Esophagus muscularis mucosa (tissue), 4 donors: ENCODE measurements at places on chromosomes 3 and 15. TPM values are rescaled to one million over a fixed set of nuclear protein-coding genes. Genes with fewer than 3 reads are reported as not detected.

- no peak for DNase-seq
These were observed 84.0 kb downstream of the CGNL1 start for GRCh38 chr15:57460208-57460816.

The LMAN1L gene
- total RNA-seq: not detected

The ZNF660 gene
- 2.7 TPM for total RNA-seq

GRCh38 chr3:60598671-60599070 lies 652.6 kb downstream of the FHIT start:
- DNase-seq: no peak

The SAXO2 gene
- not detected for total RNA-seq

- no peak for DNase-seq
These were observed 19.2 kb downstream of the LYSMD2 start for GRCh38 chr15:51718219-51718618.

GRCh38 chr3:183911763-183912506 lies 27.3 kb upstream of the PARL start:
- DNase-seq: no peak

DNA sequence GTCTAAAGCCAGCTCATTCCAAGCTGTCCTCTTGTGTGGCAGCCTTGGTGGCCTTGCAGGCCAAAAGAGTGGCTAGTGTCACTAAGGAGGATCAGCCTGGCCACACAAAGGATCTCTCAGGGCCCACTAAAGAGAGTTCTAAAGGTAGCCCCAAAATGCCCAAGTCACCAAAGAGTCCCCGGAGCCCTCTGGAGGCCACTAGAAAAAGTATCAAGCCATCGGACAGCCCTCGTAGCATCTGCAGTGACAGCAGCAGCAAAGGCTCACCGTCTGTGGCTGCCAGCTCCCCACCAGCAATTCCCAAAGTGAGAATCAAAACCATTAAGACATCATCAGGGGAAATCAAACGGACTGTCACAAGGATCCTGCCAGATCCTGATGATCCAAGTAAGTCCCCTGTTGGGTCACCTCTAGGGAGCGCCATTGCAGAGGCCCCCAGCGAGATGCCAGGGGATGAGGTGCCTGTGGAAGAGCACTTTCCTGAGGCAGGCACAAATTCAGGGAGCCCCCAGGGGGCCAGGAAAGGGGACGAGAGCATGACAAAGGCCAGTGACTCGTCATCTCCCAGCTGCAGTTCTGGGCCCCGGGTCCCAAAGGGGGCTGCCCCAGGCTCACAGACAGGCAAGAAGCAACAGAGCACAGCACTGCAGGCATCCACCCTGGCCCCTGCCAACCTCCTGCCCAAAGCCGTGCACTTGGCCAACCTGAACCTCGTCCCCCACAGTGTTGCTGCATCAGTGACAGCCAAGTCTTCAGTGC lies 33.5 kb upstream of the ALPK3 start:
- no peak for DNase-seq

GRCh38 chr3:182782149-182782548 lies 11.2 kb upstream of the ATP11B start:
- DNase-seq: no peak

- no peak for DNase-seq
These were observed 33.5 kb downstream of the SLCO2A1 start for GRCh38 chr3:133996251-133996661.

The CAPN3 gene
- 7.5 TPM for total RNA-seq

- DNase-seq: no peak
These were observed 103.4 kb downstream of the CHST2 start for GRCh38 chr3:143222981-143223380.

DNA sequence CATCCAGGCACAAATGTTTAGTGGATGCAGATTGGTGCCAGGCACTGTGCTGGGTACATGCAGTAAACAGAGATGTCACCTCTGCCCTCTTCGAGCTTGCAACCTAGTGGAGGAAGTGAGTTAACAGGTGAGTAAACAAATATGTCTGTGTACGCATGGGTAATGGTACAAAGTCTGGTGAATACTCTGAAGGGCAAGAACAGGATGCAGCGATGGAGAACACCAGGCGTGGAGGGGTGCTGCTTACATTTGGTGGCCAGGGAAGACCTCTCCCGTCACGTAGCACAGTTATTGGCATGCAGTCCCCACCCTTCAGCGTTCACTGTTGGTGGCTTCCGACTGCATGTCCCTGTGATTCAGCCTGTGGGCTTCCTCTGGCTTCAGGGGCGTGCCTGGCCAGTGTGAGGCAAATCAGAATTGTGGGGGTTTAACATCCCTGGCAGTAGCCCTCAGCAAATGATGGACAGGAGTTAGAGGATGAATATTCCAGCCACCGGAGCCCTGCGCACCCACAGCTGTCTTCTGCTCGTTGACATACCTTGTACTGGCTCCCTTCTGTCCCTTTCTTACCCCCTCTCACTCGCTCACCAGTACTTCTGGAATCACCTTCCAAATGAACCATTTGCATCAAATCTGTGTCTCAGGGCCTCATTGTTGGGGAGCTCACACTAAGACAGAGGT lies 9.1 kb upstream of the HDAC11 start:
- no peak for DNase-seq

The NEK10 gene
- total RNA-seq: 2.5 TPM

GRCh38 chr3:119652306-119653033 lies 7.9 kb downstream of the POPDC2 start:
- no peak for DNase-seq

GRCh38 chr15:35746121-35746520 lies 200.2 kb upstream of the DPH6 start:
- no peak for DNase-seq

The TMEM40 gene
- total RNA-seq: not detected

DNA sequence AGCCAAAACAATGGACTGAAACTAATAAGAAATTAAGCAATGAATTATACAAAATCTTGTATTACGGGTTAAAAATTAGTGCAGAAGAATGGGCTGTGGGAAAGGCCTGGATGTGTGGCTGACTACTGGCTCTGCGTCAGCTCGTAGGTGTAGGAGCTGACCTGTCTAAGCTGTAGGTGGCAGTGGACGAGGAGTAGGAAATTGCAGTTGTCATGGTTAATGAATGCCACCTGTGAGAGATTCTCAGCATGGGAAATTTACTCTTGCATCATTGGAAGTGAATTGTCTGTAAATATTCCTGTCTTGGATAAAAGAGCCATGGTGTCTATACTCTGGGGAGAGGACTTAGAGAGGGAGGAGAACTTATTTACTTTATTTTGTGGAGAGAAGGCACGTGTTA lies 23.4 kb downstream of the CHRNA7 start:
- no peak for DNase-seq

The PLS1 gene
- 1.2 TPM for total RNA-seq

DNA sequence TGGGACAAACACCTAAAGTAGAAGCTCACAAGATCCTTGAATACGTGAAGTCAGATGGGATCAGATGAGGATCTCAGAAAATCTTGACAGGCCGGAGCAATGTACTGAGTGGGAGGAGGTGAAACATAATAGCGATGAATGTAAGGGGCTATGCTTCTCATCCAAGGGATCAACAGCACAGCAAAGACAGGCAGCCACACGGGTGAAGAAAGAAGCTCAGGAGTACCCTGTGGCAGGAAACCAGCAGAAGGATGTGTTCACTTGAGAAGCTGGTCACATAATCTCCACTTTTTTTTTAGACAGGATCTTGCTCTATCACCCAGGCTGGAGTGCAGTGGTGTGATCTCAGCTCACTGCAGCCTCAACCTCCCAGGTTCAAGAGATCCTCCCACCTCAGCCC lies 92.4 kb downstream of the MEGF11 start:
- DNase-seq: no peak

DNA sequence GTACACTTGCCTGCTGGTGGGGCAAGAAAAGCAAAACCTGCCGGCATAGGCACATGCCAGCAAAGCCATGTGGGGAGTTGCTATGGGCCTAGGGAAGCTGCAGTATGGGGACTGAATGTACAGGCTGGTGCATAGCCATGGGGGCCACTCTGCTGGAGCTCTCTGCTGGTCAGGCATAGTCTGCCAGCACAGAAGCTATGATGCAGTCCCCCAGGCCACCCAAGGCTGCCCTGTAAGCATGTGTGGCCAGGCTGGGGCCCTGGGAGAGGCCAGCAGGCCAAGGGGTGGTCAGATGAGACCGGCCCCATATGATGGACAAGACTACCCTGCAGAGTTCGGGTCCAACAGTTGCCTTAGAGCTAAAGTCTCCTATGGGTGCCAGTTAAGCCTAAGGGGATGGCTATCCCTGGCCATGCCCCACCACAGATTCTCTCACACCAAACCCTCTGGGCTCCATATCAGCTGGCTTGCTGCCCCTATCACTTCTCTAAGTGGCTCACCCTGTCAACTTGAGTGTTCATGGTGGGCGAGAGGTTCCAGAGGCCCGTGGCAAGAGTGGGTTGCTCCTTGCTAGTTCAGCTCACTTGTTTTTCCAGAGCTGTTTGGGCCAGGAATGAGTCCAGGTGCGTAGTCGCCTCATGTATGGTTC lies 41.8 kb downstream of the CEP63 start:
- DNase-seq: no peak

DNA sequence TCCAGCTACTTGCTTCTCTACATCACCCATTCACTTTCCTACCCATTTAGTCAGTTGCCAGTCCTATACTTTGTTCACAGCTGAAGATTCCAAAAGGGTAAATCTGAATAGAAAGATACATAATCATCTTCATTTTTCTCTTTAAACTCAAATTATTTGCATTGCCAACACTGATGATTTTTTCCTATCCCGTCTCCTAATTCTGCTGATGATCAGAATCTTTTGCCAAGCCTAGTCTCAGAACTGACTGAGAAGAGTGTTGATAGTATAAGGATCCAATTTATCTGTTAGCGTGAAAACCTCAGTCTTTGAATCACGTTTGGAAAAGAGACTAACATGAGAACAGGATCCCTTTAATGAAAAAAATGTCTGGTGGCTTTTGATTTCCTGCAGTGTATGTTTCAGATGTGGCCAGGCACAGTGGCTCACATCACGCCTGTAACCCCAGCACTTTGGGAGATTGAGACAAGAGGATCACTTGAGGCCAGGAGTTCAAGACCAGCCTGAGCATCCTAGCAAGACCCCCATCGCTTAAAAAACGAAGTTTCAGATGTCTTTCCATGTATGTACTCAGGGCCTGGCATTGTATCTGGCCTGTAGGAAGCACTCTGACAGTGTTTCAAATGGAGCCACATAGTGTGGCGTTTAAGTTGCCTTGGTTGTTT lies 169.4 kb downstream of the KLHL25 start:
- DNase-seq: no peak

GRCh38 chr3:25581823-25582222 lies 82.9 kb downstream of the TOP2B start:
- DNase-seq: peak; percentile 75

DNA sequence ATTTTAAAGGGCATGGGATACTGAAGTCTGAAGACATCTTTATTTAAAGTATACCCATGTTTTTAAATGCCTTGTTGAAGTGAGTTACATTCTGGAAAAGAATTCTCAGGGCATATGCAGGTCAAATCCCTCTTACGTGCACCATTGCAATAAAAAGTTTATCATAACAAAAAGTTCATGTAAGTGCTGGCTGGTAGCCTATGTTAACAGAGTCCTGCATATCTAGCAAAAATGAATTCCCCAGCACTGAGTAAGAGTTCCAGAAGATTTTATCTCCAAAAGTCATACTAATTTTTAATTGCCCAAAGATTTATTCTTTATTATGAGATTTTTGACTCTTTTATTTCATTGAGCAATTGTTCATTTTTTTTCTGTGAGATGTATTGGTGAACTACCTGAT lies 104.7 kb upstream of the ROBO1 start:
- DNase-seq: no peak

DNA sequence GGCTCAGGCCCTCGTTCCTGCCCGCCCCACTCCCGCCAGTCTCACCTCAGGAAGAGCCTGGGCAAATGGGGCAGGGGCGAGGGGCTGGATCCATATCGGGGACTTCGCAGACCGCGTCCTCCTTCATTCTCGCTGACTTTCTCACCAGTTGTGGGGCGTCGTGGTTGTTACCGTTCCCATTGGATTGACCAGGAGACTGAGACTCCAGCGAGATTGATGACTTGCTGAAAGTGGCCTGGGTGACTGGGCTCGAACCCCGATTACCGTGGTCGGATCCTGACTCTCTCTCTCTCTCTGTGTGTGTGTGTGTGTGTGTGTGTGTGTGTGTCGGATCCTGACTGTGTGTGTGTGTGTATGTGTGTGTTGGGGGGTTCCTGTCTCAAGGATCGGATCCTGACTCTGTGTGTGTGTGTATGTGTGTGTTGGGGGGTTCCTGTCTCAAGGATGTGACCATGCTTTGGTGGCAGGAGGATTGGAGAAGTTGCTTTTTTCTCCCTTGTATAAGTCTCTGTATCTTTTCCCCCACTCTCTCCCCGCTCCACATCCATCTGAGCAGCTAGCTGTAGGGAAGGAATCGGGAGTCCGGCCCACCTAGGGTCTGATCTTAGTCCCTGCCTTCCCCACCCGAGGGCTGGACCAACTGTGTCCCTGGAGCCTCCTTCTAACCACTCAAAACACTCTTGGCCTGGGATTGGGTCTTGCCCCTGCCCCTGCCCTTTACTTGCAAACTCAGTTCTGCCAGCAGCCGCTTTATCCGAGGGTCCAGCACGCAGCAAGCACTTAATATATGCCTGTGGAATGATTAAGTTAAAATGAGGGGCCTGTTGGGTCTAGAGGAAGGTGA lies 603 bp downstream of the PLEKHO2 start:
- DNase-seq: no peak

DNA sequence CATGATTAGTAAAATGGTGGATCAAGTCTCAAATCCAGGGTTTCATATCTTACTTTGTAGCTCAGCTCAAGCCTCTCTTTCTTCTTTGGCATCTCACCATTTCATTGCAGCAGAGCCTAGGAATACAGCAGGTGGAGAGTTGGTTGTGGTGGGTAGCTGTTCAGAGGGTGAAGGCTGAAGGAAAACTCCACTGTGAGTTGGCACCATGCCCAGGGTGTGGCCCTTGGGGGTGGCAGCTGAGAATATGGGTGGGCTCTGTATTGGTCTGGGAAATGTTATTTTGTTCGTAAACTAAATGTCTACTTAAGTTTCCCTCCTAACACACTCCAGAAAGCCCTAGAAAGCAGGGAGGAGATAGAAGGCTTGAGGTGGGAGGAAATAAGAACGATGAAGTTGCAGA lies 1.7 kb upstream of the MAP1A start:
- no peak for DNase-seq

DNA sequence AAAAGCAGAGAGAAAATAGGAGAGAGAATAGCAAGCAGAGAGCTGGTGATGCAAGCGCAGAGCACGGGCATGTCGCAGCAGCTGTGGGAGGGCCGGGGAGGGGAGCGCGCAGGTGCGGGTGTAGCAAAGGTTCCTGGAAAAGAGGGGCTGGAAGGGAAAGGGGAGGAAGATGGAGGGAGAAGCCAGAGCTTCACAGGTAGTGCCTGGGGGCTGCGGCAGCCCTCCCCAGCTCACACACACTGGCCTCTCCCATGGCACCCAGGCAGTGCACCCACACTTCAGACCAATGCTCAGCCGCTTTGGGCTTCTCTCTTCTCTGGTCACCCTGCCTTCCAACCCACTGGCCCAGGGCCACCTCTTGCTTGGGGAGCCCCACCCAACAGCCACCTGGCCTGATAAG lies 72.1 kb downstream of the ADAMTS7 start:
- DNase-seq: no peak
